Uterus (tissue), 4 donors: ENCODE measurements at places on chromosomes 11 and 22. TPM values are rescaled to one million over a fixed set of nuclear protein-coding genes. Genes with fewer than 3 reads are reported as not detected.

DNA sequence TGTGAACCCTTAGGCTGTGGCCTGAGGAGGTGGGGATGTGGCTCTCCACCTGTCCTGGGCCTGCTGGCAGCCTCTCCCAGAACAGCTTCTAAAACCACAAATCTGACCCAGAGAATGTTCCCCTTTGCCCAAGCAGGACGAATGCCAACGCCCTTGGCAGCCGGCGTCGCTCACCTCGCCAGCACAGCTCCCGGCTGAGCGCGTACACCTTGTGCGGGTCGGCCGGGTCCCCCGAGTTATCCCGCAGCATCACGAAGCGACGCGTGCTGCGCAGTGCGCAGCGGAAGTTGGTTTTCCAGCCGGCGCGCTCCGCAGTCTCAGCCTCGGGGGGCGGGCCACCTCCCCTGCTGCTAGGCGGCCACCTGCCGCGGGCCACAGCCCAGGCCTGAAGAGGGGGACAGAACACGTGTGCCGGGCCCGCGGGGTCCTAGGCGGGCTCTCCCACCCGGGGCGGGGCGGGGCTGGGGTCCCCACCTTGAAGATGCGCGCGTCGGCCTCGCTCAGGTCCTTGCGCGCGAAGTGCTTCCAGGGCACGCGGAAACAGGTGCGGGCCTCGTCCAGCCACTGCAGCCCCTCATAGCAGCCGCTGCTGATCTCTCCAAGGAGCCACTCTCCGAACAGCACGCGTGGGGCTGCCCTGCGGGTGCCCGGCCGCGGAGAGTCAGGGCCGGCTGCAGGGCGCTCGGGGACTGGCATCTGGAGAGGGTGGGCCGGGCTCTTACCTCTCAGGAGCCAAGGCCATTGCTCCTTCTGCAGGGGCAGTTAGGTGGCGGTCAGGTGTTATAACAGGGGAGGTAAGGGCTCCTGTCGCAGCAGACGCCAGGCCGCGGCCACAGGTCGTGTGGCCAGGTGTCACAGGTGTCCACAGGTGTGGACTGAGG is 887 bp downstream of the IRF7 start:
- DNase-seq, result no peak

SPTBN2 gene
- 0.51 TPM for total RNA-seq

KDM4D gene
- total RNA-seq, result not detected

DNA sequence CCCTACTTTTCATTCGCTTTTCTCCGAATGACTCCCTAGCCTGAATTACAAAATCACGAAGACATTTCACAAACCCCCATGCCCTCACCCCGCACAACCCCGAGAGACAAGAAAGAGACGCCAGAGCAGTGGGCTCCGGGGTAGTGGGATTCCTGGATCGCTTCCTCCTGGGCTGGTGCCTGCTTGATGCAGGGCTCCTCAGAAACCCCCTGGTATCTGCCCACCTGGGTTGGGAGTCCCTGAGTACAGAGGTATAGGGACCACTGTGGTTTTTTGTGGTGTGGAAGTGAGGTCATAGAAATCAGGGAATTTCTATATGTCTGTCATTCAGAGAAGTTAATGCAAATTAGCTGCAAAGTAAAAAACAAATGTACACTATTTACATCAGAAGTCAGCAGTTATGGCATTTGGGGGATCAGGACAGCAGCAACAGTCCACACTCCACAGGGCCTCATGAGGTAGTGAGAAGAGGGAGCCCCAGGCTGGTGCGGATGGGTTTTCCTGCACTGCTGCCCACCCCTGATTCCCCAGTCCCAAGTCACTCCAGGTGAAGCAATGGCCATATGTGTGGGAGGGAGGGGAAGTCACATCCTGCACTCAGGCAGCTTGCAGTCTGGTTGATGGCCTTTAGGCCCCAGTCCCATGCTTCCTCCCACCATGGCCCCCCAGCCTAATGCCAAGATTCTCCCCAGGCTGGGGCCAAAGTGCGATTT is 39.6 kb downstream of the BUD13 start:
- DNase-seq, result no peak

- DNase-seq, result no peak
Measured at GRCh38 chr11:64396079-64396591, 37.2 kb downstream of the RPS6KA4 start.

GRCh38 chr11:12199231-12199948 is 89.0 kb downstream of the MICAL2 start:
- DNase-seq, result no peak

- DNase-seq, result peak; percentile 52
Measured at GRCh38 chr11:61293867-61294716, 1.0 kb downstream of the VWCE start.

DNA sequence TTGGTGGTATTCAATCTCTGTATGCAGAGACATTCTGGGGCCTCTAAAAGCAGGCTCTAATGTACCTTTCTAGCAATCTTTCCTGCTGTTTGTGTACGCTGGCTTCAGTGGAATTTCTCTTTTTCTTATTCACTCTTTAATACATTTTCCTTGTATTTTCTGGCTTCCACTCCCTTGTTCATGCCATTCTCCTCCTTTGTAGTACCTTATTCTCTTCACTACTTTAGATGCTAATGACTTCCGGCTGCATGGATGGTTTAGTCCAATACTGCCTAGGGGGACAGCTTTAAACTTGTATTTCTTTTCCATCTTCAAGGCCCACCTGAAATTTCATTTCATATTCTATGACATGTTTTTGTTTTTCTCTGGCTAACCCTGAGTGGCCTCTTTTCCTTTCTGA is 40.2 kb downstream of the DDX10 start:
- DNase-seq, result no peak

DNA sequence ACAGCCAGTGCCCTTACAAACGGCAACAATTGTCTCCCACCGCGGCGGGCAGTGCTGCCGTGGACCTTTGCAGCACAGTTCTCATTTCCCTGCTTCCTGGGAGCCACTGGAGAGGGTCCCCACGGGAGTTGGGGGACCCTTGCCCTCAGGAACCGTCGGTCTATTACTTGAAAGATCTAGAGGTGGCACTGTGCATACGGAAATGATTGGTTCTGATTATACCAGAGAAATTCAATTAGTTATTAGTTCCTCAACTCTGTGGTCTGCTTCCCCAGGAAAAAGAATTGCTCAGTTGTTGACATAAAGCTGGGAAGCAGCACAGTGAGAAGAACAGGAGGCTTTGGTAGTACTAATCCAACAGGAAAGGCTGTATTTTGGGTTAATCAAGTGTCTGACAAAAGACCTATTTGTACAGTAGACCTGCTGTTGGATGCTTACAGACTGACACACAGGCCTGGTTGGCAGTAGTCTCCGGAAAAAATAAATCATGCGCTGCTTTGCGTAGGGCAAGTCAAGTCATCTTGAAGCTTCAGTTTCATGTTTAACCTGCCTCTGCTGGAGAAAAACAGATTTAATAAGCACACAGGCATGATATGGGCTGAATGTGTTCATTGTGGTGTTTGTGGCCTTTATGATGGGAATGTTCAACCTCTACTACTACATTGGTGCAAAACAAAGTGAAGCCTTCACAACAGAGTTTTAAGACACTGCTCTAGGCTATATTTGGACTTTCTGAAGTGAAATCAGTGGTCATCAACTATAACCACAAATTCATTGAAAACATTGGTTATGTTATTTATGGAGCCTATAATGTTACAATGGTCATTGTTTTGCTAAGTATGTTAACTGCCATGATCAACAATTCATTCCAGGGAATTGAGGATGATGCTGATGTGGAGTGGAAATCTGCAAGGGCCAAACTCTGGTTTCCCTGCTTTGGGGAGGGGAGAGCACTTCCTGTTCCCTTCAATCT is 54.6 kb upstream of the SC5D start:
- peak; percentile 34 for DNase-seq

- no peak for DNase-seq
Measured at GRCh38 chr22:45228401-45228754, 12.3 kb downstream of the KIAA0930 start.

GRCh38 chr22:21697021-21697771 is 31.4 kb downstream of the PPIL2 start:
- no peak for DNase-seq

DNA sequence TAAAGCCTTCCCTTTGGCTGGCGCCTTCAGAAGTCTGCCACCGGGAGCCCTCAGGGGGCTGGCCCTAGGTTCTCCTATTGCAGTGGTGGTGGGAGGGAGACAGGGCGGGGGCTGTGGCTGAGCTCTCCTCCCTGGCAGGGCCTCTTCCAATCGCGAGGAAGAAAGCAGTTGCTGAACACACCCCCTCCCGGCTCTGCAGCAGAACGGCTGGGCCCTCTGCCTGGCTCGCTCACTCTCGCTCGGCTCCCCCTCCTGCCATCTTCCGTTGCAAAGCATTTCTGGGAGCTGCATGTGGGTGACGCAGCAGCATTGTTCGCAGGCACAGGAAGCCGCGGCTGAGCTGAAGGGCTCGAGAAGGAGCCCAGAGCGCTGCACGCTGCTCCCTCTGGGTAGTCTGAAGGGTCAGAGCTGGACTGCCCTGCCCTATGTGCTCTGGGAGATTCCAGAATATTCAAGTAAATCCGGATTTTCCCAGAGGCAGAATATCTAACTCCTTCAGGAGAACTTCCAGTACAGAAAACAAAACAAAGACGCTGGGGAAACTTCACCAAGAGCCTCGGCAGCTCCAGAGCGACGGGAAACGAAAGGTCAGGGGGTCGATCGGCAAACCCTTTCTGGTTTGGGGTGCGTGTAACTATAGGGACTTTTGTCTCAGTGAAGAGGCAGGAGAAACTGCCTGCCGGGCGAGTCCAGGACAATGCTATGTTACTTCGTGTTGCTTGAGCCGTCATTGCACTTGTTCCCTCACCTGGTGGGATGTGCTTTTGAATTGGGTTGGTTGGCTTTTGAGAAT is 26.3 kb upstream of the GRK2 start:
- peak; percentile 97 for DNase-seq

DNA sequence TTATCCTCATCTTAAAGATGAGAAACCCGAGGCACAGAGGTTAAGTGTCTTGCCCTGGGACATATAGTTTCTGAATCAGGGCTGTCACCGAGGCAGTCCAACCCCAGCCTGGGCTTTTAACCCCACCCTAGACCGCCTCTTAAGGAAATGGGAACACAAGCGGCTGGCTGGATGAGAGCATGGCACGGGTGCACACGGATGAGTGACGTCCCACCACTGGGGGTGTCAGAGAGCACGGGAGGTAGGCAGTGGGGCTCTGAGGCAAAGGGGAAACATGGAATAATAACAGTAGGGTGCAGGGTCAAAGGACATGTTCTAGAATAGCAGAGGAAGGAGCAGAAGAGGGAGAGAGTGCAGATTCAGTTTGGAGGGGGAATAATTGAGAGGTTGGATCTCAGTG is 22.3 kb downstream of the PPFIBP2 start:
- DNase-seq, result no peak

MPZL3 gene
- 8.3 TPM for total RNA-seq

NFRKB gene
- total RNA-seq, result 59.6 TPM
